NCI-H446 treated with DMSO at 0.1 percent for 48 hours (cell line): ENCODE measurements at places on chromosomes 2 and 18.

DNA sequence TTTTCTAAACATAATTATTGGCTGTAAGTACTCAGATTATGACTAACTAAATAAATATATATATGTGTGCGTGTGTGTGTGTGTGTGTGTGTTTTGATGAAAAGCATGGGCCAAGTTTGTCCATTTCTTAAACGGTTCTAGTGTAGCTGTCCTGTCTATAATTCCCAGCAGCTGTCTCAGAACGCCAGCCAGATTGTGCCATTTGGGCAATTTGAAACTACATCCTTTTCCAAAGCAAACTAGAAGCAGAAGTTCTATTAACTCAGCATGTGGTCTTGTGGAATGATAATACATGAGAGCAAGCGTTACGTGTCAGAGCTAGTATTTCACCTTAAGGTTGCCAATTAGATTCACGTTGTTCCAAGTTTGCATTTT is 1.7 kb downstream of the ARHGAP28 start:
- peak; percentile 18 for DNase-seq

DNA sequence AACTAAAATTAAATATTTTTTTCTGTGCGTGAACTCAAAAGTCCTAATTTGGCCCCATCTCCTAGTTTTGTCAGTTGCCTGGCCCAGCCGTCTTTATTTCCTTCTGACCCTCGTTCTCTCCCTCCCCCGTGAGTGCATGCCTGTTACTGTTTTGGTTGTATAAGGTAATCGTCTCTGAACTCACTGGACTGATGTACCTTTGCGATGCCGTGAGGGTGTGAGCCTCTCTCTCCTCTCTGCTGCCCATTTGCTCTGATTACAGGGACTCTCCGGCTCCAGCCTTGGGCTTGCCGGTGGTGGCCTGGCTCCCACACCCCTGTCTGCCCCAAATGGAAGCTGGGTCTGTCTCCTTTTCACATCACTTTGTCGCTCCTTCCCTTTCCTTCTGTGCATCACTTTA is 66.5 kb upstream of the RBM44 start:
- no peak for DNase-seq

DNA sequence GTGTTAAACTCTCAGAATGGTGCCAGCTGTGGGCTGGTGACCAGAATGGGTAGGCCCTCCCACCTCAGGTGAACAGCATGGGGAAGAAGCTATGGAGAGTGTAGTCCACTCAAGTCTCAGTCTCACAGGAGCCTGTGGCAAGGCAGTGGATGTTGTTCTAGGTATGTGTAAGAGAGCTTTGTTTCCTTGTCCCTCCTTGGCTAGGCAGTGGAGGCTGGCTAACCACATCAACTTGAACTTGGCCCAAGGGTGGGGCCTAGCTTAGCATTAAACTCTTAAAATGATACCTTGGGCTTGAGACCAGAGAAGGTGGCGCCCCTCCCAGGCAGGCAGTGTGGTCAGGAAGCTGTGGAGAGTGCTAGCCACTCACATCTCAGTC is 53.2 kb upstream of the SLC4A10 start:
- no peak for DNase-seq

DNA sequence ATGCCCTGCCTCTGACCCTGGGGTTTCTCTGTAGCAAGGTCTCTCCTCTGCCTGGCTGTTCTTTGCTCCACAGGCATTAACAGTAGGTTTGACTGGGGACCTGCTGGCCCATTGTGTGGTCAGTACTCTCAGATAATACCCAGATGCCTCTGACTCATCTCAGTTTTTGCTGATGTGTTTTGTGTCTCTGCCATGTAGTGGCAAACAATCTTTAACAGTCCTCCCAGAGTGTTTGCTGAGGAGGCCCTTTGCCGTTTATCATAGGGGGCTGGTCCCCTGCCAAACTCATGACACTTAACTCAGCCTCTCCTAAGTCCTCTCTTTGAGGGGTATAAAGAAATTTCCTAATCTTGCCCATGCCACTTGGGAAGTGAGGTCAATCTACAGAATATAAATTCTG is 793.7 kb upstream of the FANCL start:
- DNase-seq: no peak

GRCh38 chr2:224749136-224749535 is 33.0 kb upstream of the CCDC195 start:
- no peak for DNase-seq

GRCh38 chr2:179787601-179788000 is 73.8 kb downstream of the ZNF385B start:
- no peak for DNase-seq

GRCh38 chr2:222100704-222101699 is 197.8 kb downstream of the PAX3 start:
- no peak for DNase-seq

- DNase-seq: no peak
Measured at GRCh38 chr2:132609101-132609890, 60.7 kb downstream of the LYPD1 start.

GRCh38 chr2:96315400-96316071 is 9.6 kb upstream of the ITPRIPL1 start:
- no peak for DNase-seq

GRCh38 chr2:223648755-223649154 is 46.6 kb upstream of the SCG2 start:
- no peak for DNase-seq

- no peak for DNase-seq
Measured at GRCh38 chr2:8885449-8886201, 48.2 kb upstream of the KIDINS220 start.

GRCh38 chr18:1370552-1370951 is 465.9 kb downstream of the ADCYAP1 start:
- no peak for DNase-seq

DNA sequence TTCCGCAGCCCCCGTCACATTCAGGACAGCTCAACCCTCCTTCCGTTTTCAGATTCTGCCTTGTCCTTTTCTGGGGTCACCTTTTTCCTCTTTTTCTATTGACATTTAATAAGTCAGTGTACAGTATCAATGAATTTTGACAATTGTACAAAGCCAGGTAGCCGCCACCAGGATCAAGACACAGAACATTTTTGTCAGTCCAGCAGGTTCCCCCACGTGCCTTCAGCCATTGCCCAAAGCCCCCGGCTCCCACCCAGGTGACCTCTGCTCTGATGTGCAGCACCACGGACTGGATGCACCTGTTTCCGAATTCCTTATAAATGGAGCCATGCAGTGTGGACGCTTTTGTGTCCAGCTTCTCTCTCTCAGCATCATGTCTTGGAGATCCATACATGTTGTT is 30.0 kb downstream of the CROCC2 start:
- DNase-seq: no peak

DNA sequence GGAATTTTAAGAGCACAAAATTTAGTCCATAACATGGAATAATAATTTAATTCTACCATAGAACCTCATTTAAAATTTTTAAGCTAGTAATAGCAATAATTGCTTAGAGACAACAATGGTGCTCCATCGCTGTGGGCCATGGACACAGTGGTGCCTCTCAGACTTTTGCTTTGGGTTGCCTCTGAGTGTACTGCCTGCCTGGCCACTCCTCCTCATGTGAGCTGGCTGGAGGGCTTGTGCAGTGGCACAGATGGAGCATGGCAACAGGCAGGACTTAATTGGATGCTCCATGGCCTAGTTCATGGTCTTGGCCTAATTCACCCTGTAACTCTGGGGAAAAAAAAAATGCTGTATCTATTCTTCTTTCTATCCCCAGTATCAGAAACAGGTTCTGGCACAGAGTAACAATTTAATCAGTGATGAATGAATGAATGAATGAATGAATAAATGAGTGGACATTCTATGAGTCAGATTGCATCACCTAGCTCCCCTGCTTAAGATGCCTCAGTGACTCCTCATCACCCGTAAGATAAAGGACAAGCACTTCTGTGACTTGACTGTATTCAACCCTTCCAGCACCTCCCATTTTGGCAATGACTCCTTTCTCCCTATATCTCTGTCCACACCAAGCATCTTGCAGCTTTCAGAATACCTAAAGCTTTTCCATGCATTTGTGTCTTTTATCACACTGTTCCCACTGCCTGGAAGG is 211.8 kb upstream of the SLC14A2 start:
- DNase-seq: no peak

DNA sequence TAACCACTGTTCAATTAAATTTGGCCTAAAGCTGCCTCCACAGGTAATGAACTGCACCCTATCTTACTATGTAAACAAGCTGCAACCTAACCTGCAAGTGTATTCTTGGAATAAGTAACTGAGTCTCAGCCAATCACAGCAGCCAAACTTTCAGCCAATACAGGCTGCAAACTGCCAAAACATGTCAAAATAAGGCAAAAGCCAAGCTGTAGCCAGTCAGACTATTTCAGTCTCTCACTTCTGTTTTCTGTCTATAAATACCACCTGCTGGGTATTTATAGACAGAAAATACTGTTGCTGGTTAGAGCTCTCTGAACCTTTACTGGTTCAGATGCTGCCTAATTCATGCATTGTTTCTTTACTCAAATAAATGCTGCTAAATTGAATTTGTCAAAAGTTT is 14.3 kb downstream of the C2orf76 start:
- peak; percentile 70 for DNase-seq

DNA sequence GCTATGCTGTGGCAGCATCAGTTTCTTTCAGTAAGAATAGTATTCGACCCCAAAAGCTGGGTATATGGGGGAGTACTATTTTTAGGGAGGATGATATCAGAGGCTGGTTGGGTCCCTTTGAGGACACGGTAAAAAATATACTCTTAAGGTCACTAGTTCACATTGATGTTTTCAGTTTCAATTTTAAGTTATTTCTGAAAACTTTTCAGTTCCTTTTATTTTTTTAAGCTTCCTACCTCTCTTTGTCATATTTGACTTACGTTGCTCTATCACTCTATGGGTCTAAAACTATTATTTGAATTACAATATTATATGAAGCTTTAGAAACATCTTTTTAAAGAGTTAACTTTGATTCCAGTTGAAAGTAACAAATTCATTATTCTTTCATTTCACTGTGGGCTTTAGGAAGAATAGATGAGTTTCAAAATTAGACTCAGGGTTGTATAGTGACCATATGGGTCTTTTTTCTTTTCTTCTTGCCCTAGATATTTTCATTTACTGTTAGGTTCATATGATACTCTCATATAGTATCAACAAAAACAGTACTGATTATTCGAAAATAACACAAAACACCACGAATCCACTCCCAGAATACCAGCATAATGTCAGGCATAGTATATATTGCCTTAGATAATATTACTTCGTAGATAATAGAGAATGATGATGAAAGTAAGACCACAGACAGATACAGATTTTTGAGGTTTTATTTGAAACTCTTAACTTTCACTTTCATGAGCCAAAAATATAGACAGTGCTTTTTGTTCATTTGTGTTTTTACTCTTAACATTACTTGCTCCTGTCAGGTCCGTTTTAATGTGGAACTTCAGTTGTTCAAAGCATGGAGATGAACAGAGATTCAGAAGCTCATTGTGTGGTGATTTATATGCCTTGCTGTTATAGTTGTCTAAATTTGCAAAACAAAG is 9.8 kb downstream of the RMDN2 start:
- DNase-seq: no peak

GRCh38 chr2:37091873-37092272 is 7.6 kb downstream of the GPATCH11 start:
- DNase-seq: no peak

DNA sequence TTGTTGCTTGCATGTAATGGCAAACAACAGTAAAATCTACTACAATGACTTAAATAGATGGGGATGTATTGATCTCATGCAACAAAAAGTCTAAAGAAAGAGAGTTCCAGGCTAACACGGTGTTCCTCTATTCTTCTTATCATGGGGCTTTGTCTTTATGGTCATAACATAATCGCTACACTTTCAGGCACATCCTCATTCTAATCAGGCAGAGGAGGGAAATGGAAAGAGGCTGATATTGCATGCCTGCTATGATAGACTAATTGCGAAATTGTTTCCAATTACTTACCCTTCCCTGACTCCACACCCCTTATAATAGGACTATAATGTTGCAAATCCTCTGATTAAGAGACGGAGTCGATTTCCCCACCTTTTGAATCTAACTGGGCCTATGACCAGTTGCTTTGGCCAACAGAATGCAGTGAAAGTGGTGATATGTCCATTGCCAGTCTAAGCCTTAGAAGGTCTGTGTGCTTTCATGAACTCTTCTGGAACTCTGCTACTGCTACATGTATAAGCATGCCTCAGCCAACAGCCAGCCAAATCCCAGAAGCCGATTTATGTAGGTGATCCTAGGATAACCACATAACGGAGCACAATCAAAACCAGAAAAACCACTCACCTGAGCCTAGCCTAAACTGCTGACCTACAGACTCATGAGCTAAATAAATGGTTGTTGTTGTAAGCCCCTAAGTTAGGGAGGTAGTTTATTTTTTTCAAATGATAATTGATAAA is 180.3 kb upstream of the TACR1 start:
- DNase-seq: no peak

DNA sequence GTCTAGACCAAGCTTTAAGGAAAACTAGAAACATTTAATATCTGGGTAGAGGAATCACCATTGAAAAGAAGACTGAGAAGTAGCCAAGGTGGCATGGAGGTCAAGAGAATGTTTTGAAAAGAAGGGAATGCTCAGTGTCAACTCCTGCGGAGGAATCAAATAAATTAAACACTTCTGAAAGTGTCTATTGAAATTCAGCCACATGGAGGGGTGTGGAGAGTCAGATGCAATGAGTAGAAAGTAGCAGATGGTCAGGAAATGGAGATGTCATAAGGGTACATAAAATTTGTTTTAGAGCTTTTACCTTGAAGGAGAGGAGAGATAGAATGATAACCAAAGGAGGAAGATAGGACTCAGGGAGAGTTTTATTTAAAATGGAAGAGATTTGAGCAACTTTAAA is 35.1 kb downstream of the NLRC4 start:
- DNase-seq: no peak

DNA sequence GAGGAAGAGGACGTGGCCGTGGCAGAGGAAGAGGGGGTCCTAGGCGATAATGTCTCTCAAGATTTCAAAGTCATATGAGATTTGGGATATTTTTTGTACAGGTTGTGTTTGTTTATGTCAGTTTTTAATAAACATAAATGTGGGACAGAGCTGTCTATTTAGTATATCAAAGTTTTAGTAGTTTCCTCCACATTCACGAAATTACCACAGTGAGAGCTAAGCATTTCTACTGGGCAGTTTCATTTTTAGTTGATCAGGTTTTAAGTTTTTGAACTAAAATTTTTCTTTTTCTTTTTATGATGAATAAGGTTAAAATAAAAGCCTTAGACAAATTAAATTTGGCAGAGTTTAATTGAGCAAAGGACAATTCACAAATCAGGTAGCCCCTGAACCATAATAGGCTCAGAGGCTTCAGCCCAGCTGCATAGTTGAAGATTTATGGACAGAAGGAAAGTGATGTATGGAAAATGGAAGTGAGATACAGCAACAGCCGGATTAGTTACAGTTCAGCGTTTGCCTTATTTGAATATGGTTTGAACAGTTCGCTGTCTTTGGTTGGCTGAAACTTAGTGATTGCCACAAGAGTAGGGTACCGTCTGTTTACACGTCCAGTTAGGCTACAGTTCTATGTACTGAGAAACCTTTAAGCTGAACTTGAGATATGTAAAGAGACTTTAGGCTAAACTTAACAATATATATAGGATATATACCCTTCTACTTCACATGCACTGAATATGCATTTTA is 17.1 kb downstream of the SNRPD1 start:
- DNase-seq: no peak

- DNase-seq: no peak
Measured at GRCh38 chr2:67694445-67694844, 297.3 kb downstream of the ETAA1 start.

GRCh38 chr18:13443552-13443951 is 225.0 kb downstream of the LDLRAD4 start:
- no peak for DNase-seq
